ENCODE measurements at places on chromosomes 1 and 21.
A peak's percentile ranks its signal among the peaks of the same experiment; 100 is the strongest.

DNA sequence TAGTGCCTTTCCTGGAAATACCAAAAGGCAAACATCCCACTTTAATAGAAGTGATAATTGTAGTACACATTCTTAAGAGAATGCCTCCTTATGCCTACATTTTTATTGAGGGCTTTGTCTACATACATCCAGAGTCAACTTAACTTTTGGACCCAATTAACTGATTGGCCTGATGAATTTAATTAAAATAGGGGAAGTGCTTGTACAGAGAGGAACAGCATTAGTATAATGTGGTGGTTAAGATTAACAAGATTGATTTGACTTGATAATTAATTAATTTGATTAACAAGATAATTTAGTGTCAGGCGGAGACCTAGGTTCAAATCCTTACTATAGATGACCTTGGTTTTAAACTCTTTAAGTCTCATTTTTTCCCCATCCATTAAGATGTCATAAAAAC lies 111.4 kb downstream of the NFIA start:
- DNase-seq: no peak

- DNase-seq: no peak
Measured at GRCh38 chr21:21156957-21157356, 158.7 kb downstream of the NCAM2 start.

- DNase-seq: no peak
Measured at GRCh38 chr21:27192281-27192949, 225.5 kb upstream of the ADAMTS5 start.

DNA sequence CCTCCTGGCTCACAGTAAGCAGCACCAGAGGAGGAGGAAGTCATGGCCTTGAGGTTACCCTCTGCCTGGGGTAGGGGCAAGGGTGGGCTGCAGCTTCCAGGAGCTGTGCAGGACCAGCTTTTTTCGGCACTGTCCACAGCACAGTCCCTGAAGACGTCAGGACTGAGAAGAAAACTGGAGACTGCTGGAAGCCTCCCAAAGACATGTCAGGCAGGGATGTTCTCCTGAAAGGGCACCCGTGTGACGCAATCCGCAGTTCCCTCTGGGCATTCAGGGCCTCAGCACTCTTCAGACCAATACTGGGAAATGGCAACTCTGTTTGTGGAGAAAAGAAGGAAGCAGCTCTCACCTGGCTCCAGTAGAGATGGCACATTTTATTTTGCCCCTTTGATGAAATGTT lies 64.8 kb upstream of the TENT5C start:
- no peak for DNase-seq

DNA sequence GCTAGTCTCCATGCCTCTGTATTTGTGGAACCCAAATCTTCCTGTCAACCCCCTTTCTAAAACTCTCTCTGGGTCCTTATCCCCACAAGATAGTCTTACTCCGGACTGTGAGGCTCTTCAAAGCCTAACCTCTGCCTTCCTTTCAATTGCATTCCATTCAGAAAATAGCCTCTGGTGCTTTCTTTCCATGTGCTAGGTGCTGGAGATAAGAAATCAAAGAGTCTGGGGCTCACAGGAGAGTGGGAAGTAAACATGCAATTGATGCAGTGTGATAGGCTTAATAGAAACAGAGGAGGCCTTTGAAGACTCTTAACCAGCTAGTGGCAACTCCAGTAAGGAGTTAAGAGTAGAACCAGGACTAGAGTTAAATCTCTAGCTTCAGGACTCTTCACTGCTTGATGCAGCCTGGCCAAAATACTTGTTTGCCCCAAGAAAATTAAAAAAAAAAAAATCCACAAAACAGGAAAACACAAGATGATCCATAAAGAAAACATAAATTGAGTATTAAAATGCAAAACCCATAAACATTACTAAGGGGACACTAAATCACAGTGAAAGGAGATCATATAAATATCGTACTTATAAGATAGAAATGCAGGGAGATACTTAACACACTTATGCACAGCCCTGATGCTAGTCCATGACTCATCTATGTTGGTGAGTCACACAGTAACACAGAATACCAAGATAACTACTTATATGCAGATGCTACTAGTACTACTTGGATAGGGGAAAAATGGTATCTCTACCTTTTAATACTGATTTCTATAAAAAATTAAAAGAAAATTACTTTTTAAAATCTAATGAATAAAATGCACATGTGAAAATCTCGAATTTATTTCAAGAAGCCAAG lies 341.5 kb downstream of the KCNH1 start:
- DNase-seq: no peak

- DNase-seq: no peak
Measured at GRCh38 chr1:7447736-7448135, 323.4 kb upstream of the VAMP3 start.

DNA sequence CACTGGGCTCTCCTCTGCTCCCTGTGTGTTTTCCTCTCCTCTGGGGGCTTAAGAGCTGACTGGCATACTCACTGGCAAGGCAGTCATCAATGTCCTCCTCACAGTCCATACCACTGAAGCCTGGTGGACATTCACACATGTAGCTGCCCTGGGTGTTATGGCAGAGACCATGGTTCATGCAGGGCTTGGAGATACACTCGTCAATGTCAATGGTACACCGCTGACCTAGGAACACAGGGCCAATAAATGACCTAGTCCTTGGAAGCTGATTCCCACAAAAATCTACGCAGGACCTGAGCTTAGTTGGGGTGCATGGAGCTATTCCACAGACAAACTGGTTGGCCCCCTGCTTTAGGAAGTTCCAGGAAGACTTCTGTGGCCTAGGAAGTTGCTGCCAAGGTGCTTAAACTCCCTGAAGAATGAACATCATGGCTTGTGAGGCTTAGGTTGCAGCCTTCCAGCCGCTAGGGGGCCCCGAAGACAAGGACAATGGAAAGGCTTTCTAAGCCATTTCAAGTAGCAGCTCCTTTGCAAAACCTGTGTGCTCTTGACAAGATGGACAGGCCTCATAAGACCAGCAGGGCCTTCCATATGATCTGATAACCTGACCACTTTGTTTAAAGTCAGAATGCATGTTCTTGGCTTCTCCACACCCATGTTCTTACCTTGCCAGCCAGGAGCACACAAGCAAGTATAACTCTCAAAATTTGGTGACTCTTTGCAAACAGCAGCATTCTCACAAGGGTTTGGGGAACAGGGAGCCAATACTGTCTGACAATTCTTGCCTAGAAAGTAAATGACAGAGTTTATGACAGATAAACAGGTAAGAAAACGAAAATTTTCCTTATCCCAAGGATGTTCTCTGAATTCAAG lies 52.3 kb upstream of the ADAM30 start:
- peak; percentile 68 for DNase-seq

DNA sequence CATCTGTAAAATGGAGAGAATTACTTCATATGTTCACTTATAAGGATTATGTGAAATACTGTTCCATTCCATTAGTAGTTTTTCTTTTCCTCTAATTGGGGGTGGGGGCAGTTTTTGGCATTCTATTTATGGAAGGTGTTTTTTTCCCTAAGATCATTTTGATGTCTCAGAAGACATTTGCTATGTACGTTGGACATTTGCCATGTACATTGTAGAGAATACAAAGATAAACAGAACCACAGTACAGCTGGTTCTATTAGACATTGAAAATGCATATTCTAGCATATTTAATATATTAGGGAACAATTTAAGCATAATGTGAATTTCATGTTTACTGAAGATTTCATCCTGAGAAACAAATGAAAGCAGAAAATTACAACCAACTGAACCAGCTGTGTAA lies 98.5 kb downstream of the PTBP2 start:
- DNase-seq: no peak

DNA sequence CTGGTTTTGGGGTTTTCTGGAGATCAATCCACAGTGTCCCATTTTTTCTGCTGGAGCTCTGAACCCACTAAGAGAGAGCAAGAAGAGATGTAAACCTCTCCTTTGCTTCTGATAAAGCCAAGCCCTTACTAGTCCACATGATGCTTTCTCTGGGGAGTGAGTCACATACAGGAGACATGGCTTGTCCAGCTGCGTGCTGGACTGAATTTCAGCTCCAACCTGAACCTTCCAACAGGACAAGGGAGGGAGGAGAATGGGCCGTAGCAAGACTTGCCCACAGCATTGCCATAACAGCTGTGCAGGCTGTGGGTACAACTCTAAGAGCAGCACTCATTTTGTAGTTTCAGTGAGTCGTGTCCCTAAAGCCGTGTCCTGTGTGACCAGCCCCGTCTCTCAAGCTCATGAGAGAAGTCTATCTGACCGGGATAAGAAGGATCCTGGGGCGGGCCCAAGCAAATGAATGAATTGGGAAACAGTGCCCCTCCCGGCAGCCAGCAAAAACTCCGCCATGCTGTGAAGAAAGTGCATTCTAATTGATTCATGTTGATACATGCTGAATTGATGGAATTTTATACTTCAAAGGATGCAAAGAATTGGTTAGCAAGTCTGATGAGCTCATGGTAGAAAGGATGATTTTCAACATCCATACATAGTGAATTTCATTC lies 195.2 kb downstream of the GABPA start:
- no peak for DNase-seq

DNA sequence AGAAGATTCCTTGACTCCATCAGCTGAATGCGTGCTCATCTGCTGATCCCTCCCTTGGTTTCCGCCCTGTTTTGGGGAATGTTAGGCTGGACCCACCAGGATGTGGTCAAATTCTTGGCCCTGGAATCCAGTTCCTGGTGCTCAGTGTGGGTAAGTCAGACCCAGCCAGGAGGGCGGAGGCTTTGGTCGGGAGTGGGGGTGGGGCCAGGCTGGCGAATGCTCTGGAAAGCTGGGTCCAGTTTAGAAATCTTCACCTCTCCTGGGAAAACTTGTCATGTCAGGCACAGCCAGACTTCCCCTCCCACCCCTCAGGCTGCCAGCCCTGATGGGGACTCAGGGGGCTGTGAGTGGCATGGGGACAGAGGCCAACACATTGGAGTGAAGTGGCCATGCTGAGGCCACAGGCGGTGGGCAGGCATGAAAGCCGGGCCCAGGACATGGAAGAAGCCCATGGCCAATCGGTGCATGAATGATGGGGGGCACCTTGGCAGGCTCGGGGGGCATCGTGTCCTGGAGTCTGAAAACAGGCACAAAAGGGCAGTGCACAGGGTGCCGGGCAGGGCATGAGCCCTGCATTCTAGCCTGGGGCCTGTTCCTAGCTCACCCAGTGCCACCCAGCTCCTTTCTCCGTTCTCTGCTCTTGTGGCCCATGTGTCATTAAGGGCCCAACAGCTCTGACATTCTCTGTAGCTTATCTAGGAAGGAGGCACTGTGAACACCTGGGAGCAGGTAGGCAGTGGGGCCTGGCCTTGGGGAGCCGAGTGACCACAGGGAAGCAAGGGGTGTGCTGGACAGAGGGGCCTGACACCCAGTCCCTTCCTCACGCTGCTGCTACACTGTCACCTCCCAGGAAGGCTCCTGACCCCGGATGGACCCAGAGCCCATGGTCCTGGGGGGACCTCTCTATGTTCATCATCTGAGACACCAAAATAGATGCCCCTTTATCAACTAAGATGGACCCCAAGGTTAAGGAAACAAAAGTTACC lies 14.6 kb upstream of the PADI1 start:
- DNase-seq: no peak

DNA sequence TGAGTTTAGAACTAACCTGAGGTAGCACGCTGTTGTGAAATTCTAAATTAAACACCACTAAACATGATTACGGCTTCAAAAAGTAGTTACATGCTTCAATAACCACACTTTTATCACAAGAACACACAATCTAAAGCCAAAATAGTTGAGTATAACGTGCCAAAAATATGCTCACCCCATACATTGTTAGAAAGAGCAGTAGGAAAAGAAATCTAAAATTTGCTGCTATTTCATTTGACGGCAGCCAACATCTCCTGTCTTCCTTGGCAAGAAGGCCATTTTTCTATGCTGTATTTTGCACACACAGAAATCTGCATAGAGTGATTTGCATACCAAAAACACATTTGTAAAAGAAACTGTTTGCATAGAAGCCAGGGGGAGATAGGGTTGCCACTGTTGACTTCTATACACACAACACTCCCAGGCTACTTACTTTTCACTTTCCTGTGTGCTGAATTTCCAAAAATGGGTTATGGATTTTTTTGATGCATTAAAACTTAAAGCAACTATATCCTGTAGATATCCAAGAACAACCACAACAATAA lies 42.9 kb upstream of the DMRTB1 start:
- no peak for DNase-seq

GRCh38 chr1:147156642-147157041 lies 15.6 kb downstream of the PRKAB2 start:
- no peak for DNase-seq

DNA sequence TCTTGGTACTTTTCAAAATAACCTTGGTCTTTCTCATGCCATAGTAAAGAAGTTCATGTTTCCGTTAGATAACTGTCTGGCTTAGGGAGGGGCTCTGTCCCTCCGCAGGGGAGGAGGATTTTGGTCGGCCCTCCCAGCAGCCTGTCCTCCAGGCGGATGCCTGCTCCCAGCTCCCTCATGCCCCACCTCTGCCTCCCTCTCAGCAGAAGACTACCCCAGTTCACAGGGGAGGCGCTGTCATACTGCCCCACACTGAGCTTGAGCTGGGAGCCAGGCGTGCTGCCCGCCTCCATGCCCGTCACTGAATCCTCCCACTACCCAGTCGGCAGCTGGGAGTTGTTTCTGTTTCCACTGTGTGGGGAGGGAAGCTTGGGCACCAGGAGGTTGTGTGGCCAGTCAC lies 127.3 kb downstream of the CAMTA1 start:
- DNase-seq: no peak

DNA sequence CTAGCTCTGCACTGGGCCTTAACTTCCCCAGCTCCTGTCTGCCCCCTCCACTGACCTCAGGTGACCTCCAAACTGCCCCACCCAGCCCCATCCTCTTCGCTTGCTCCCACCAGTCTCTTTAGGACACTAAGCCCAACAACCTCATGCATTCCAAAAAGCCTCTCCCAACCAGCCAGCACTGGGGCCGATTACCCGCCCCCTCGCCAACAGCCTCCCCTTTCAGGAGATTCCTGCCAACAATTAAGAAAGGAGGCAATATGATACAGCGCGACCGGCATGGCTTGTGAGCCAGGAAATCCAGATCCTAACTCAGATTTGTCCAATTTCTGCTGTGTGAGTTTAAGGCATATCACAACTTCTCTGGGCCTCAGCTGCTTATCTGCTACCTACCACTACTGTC lies 14.7 kb downstream of the KANK4 start:
- DNase-seq: no peak

- DNase-seq: no peak
Measured at GRCh38 chr21:25557180-25557579, 50.1 kb downstream of the MRPL39 start.

GRCh38 chr1:212070720-212071302 lies 35.3 kb downstream of the DTL start:
- peak; percentile 60 for DNase-seq
